ENCODE measurements at places on chromosomes 1 and 21.

DNA sequence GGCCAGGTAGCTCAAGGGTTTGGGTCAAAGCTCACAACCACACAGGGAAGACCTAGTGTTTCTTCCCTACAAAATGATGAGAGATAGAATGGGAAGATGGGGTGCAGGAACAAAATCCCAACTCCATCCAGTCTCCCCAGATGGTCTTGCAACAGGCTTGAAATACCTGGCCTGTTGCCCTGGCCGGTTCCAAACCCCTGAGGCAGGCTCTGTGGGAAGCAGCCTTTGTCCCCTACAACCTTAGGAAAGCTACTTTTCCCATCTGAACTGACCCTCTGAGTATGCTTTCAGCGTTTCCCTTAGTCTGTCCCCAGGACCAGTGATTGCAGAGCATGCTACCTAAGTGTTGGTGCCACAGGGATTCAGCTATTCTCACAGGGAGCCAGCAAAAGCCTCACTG, 104.0 kb downstream of the GDAP2 start:
- no peak for DNase-seq

DNA sequence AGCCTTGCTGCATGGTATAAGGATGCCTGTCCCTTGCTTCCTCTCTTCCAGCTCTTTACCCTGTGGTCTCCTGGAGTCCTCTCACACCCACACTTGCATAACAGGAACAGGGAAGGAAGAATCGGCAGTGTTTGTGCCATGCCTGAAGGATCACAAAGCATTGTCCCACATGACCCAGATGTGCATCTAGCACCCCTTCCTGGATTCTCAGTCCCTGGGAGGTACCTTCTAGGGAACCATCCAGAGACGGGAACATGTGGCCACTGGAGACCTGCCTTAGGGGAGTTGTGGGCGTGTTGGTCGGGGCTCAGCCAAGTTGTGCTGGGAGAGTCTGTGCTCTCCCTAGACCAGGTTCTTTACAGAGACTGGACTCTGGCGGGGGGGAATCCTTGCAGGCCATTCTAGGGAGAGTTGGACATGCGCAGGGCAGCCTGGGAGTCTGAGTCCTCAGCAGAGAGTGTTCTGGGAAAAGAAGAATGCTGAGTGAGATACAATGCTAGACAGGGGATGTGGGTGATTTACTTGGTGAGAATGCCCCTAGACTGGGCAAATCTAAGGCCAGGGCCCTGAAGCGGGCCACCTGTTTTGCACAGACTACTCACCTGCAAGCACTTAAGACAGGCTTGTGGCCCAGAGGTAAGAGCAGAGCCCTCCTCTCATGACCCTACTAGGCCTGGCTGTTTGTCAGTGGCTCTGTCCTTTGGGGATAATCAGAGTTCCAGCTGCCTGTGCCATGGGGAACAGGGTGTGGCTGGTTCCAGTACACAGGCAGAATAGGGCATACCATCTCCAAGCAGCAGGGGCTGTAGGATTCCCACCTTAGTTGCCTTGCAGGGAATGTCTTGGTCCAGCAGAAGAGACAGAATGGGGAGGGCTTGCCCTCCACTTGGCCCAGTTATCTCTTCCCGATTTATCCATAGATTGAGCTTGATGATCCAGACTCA, 89.8 kb downstream of the MAN1C1 start:
- no peak for DNase-seq

- no peak for DNase-seq
Observed at GRCh38 chr1:169466259-169467230, 19.2 kb downstream of the SLC19A2 start.

GRCh38 chr1:99648107-99648506, 2.2 kb downstream of the PALMD start:
- no peak for DNase-seq

- no peak for DNase-seq
Observed at GRCh38 chr1:151583796-151584195, 28.1 kb upstream of the SNX27 start.

- DNase-seq = no peak
Observed at GRCh38 chr1:172255223-172255560, 165.3 kb upstream of the C1orf105 start.

- DNase-seq = no peak
Observed at GRCh38 chr1:53368314-53369033, 40.6 kb upstream of the LRP8 start.

- DNase-seq = no peak
Observed at GRCh38 chr1:156258859-156259258, 11.0 kb upstream of the PAQR6 start.

GRCh38 chr21:33686386-33686785, 44.1 kb downstream of the ITSN1 start:
- DNase-seq = no peak

DNA sequence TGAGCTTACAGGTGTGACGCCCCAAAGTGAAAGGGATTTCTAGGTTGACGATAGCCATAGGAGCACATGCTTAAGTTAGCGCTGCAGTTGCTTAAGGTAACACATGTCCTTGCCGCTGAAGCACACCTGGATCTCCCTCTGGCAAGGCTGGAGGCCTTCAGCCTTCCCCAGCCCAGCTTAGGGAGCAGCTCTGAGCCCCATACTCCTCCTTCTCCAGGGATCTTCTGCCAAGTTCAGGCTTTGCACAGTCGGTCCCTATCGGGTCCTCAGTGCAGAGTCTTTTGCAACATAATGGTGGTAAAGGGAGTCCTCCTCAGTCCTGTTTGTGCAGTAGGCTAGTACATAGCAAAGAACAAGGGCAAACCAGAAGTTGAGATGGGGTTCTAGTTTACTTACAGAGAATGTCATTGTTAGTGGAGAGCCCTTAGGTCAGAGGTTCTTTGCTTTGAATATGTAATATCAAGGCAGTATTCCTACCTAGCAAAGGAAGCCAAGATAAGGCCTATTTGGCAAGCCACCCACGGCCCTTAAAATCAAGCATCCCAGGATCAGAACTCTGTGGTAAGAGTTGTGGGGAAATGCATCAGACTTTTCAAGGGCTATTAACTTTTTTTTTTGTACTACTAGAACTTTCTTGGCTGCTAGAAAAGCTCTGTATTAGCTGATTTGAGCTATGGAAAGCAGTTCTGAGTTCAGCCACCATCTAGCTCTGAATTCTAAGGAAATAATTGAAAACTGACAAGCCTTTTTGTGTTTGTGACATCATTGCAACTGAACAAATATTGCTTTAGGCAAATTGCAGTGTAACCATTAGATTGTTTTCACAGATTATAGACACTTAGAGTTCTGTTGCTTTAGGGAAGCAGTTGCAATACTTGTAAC, 1.4 kb downstream of the EVA1C start:
- no peak for DNase-seq

GRCh38 chr21:35412231-35412630, 363.1 kb upstream of the RUNX1 start:
- no peak for DNase-seq

DNA sequence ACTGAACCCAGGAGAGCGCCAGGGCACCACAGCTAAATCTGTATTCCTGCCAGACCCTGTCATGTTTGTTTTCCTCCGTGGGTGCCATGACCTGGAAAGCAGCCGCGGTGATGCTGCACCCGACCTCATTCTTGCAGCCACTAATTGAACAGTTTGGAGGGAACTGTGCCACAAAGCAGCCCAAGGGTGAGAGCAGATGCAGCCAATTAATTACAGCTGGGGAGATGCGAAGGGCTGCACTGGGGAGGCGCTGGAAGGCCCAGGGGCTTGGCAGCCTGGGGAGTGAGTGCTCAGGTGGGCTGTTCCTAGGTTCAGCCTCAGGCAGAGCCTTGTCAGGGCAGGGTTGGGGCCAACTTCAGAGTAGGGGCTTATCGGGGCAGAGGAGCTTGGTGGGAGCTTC, 158.4 kb upstream of the CD34 start:
- DNase-seq = no peak

GRCh38 chr1:228798035-228798434, 62.8 kb downstream of the RHOU start:
- DNase-seq = no peak

DNA sequence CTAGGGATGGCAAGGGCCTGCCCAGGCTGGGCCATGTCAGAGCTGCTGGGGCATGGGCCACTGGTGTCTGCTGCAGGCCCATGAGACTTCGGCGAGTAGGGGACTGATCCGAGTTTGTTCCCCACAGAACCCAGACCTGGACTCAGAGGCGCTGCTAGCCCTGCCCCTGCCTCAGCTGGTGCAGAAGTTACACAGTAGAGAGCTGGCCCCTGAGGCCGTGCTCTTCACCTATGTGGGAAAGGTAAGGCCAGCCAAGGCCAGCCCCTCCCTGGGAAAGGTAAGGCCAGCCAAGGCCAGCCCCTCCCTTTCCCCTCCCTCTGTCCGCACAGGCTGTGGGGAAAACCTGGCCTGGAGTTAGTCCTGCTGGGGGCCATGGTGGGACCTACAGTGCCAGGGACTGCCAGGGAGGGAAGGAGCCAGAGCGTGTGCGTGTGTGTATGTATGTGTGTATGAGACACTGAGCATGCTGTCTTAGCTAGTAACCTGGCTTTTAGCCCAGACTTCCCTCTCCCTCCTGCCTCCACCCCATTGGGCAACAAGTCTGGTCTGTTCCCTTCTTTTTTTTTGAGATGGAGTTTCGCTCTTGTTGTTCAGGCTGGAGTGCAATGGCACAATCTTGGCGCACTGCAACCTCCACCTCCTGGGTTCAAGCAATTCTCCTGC, 8.0 kb downstream of the FAAH start:
- no peak for DNase-seq

- no peak for DNase-seq
Observed at GRCh38 chr21:21188513-21189195, 190.4 kb downstream of the NCAM2 start.

GRCh38 chr21:42586406-42586805, 67.0 kb upstream of the PDE9A start:
- no peak for DNase-seq

- DNase-seq = no peak
Observed at GRCh38 chr1:184393962-184394361, 7.1 kb downstream of the C1orf21 start.

DNA sequence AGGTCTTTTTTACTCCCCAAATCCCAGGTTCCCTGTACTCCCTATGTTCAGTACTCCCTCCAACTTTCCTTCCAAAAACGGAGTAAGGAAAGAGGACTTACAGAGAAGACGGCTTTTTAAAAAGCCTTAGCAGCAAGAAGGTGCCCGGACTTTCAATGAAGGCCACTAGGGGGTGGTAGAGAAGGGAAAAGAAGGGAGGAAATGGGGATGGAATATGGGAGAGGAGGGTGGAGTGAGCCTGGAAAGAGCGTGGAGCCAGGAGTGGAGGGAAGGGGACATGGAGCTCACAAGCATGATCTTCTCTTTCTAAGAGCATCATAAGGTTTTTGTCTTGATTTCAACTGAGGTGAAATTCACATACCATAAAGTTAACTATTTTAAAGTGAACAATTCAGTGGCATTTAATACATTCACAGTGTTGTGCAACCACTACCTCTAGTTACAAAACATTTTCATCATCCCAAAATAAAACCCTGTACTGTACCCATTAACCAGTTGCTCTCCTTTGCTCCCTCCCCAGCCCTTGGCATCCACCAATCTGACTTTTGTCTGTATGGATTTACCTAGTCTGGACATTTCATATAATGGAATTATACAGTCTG, 129.9 kb downstream of the ZNF281 start:
- DNase-seq = no peak

DNA sequence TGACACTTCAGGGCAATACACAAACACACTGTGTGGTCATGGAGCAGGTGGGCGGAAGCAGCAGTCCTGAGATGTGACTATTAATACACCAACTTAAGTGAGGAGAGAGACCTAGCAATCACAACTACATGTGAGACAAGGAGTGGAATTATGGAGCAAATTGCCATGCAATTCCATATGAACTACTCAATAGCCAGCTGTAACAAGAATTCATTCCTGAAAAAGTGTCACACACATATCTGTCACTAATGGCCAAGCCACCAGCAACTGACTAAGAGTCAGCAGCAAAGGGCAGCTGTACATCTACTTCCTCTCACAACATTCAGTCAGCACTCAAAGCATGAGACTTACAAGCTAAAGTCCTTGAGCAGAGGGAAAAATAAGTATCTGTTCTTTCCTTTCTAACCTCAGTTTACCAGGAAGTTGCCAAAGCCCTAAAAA, 46.2 kb downstream of the GPR3 start:
- peak; percentile 32 for DNase-seq

GRCh38 chr21:17690078-17690494, 77.4 kb upstream of the BTG3 start:
- no peak for DNase-seq

GRCh38 chr1:65681096-65681495, 111.6 kb upstream of the PDE4B start:
- DNase-seq = no peak

DNA sequence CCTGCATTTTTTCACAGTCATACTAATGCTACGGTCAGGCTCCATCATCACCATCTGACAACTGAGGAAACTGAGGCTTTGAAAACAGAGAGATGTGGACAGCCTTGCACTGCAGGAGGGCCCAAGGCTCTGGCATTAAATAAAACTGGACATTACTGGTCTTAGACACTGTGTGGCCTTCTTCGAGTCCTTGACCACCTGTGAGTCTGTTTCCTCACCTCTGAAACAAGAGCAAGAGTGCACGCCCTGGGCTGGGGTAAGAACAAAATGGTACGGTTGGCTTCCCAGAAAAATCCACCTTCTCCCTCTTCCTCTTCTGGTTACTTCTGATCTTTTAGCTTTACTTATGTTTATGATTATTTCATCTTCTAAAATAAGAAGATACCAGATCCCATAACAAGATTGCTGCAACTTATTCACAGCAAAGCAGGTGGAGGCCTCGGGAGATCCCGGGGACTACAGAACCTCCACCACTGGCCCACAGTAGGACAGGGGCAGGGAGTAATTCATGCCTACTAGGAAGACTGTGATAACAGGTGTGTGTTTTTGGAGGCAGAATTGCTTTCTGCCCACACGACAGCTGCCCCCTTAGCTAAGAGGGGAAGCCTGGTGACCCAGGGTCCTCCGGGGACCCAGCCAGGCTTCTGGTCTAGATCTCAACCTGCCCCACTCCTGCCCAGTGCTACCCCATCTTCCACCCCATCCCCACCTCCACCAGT, 156.4 kb upstream of the EDN2 start:
- DNase-seq = no peak

GRCh38 chr1:157199421-157199755, 61.2 kb upstream of the ETV3 start:
- no peak for DNase-seq

DNA sequence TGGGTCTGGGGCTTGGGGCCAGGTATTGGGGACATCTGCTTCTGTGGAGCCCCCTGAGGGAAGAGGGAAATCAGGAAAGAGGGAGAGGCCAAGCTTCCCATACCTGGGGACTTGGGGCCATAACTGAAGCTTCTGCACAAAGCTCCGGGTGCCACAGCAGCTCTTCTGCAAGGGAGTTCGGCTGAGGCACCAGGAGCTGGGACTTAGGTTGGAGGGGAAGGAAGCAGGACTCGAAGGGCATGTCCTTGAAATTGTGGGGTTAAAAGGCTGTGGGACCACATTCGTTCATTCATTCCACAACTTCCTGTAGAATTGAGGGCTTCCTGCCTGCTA, 1.7 kb upstream of the EPS8L3 start:
- no peak for DNase-seq

- no peak for DNase-seq
Observed at GRCh38 chr1:229871078-229871676, 195.9 kb upstream of the GALNT2 start.

GRCh38 chr1:39368045-39368444, 123.4 kb upstream of the BMP8A start:
- no peak for DNase-seq

GRCh38 chr1:213375002-213375401, 324.0 kb downstream of the RPS6KC1 start:
- no peak for DNase-seq

Data from bone marrow (tissue), 2 donors.